Natural killer cell treated with Interleukin-12 subunit alpha and Interleukin-12 subunit beta and Interleukin-15 and Interleukin-18, amount 100 ng/mL, for 72 hours (primary cell): ENCODE measurements at places on chromosomes 4 and X. TPM values are rescaled to one million over a fixed set of nuclear protein-coding genes. Genes with fewer than 3 reads are reported as not detected.

DMRTC1 gene
- total RNA-seq = not detected

ACOT9 gene
- 42.6 TPM for total RNA-seq

SLC7A11 gene
- 7.6 TPM for total RNA-seq

SPIN2A gene
- total RNA-seq = 0.50 TPM

TLR3 gene
- 1.2 TPM for total RNA-seq

GABRG1 gene
- not detected for total RNA-seq

PITX2 gene
- total RNA-seq = not detected

AMOT gene
- 1.0 TPM for total RNA-seq

SMARCA1 gene
- total RNA-seq = not detected

SERPINA7 gene
- total RNA-seq = not detected

SH2D1A gene
- 76.7 TPM for total RNA-seq

IGSF1 gene
- not detected for total RNA-seq

PSAPL1 gene
- total RNA-seq = not detected

XAGE1A gene
- not detected for total RNA-seq

SCML1 gene
- total RNA-seq = 1.1 TPM

PRIMPOL gene
- total RNA-seq = 19.1 TPM

CORIN gene
- total RNA-seq = not detected

TRPC3 gene
- 0.73 TPM for total RNA-seq

TEC gene
- 3.1 TPM for total RNA-seq

BST1 gene
- 0.39 TPM for total RNA-seq

LRAT gene
- not detected for total RNA-seq

SORBS2 gene
- total RNA-seq = not detected

RHOH gene
- 140 TPM for total RNA-seq

WAS gene
- total RNA-seq = 109 TPM

AFM gene
- total RNA-seq = not detected

XK gene
- total RNA-seq = 0.17 TPM

PPP2R3B gene
- 38.8 TPM for total RNA-seq

TMEM47 gene
- total RNA-seq = not detected

RBM47 gene
- 8.5 TPM for total RNA-seq

CYLC1 gene
- not detected for total RNA-seq

LDB2 gene
- total RNA-seq = 0.64 TPM

DCLK2 gene
- not detected for total RNA-seq

ZNF732 gene
- not detected for total RNA-seq

TXK gene
- 26.1 TPM for total RNA-seq

VCX3B gene
- total RNA-seq = not detected

ASB11 gene
- not detected for total RNA-seq

MCTS1 gene
- total RNA-seq = 47.8 TPM

SCARB2 gene
- total RNA-seq = 9.9 TPM

SATL1 gene
- total RNA-seq = not detected

UBL4A gene
- 65.6 TPM for total RNA-seq
